ENCODE measurements at places on chromosomes 2 and 18.

DNA sequence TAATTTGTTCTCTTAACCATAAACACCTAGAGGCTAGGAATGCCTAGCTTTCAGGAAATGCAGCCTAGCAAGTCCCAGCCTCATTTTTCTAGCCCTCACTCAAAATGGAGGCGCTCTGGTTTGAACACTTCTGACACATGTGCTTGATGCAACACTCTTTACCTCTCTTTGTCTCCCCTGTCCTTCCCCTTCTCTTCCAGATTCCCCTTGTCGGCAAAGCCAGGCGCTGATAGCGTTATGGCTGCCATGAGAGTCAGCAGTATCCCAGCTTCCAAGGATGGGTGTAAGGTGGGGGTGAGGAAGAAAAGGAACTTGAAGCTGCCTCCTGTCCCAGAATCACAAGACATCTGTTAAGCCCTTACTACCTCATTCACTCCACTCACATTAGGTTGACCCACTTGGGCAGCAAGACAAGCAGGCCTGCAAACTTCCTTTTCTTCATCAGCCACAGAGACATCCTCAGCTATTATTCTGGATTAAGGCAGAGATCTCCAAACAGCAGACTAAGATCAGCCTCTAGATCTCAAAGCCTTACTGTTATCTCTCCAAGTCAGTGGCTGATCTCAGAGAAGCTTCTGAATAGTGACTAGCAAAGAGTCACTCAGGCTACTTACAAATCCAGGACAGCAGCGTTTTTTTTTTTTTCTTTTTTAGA, 1.9 kb upstream of the ST3GAL5 start:
- no peak for DNase-seq

DNA sequence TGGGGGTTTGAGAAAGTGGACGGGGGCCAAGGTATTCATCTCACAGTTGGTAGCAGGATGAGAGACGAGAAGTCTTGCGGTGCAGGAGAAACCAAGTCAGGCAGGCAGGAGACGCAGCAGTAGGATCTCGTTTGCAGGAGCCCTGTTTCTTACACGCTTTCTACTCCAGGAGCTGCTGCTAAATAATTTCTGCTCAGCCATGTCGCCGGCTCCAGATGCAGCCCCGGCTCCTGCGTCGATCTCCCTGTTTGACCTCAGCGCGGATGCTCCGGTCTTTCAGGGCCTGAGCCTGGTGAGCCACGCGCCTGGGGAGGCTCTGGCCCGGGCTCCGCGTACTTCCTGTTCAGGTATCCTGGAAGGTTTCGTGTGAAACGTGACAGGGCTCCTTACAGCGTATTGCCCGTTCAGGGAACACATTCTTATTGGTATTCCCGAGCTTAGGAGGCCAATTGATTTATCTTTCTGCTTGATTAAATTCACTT, 494 bp downstream of the ANKZF1 start:
- no peak for DNase-seq

GRCh38 chr18:8354304-8354703, 254.9 kb upstream of the RAB12 start:
- no peak for DNase-seq

DNA sequence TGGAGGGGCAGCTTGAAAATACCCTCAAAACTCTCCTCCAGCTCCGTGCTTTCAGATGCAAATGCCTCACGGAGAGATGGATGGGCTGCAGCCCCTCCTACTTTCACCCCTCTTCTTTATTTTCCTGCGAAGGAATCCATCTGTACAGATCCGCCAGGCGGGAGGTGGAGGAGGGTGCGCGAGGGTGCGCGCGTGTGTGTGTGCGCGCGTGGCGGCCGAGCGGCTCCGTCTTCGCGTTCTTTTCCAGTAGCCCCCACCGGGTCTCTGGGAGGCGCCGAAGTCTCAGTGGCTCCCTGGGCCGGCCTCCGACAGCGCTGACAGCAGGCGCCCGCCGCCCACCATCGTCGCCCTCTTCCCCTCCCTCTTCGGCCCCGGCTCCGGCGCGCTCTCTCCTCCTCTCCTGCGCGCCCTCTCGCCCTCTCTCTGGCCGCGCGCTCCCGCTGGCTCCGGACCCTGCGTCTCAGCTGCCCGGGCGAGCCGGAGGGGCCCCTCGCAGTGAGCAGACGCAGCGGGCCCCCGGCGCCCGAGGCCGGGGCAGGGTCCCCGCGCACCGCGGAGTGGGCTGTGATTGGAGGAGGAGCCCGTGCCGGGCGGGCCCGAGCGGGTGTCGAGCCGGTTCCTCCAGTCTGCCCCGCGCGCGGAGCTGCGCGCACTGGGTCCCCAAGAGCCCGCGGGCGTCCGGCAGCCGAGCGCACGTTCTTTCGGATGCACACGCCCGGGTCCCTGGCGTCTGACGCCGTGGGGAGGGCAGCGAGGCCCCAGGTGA, at the start of gene CDH7:
TSS of gene CDH7 (plus strand) at position 624 of the 766 bp plus-strand sequence. CDS start 11,831 bp downstream, outside the sequence.
- DNase-seq: no peak

- DNase-seq: no peak
Measured at GRCh38 chr2:152134488-152135280, 35.8 kb upstream of the CACNB4 start.

GRCh38 chr2:199484927-199485326, 27.2 kb upstream of the SATB2 start:
- DNase-seq: no peak

GRCh38 chr18:62331581-62332356, 6.7 kb downstream of the TNFRSF11A start:
- no peak for DNase-seq
